SHP77 treated with DMSO at 0.1 percent for 48 hours (cell line): ENCODE measurements at places on chromosomes 11 and 22.

DNA sequence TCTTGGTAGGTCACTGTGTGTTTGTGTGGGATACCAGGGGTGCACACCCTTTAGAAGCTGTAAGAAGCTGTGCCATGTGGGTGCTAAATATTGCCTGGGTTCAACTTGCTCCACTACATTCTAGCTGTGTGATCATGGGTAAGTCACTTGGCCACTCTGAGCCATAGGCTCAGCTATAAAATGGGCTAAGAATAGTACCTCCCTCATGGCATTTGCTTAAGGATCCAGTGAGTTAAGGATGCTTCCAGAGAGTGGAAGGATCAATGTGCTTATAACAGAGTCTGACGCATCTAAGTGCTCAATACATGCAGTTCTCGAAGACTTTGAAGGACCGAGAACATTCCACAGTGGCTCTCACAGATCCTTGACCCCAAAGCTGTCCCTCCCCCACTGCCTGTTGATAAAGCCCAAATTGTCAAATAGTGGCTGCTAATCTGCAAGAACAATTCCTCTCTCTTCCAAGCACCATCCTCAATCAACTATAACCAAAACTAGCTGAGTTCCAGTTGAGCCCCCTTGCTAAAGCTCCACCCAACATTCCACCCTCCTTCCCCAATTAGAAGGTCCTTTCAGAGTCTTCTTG is 13.2 kb upstream of the TMPRSS6 start:
- no peak for DNase-seq

DNA sequence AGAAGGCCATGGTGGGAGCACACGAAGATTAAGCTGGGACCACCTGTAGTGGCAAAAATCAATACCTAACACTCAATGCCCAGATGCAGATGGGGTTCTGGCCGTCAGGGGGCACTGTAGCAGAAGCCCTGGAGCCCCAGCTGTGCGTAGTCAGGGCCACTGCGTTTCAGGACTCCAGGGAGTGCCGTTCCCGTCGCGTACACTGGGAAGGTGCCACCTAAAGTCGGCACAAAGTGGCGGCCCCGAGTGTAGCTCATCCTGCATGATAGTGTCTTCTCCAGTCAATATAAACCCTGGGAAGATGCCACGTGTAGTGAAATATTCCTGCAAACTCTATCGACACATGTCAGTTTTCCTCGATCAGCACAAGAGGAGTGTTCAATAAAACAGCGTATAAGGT is 123.8 kb upstream of the NTM start:
- DNase-seq, result no peak

GRCh38 chr11:113085446-113085845 is 124.2 kb downstream of the NCAM1 start:
- DNase-seq, result no peak

DNA sequence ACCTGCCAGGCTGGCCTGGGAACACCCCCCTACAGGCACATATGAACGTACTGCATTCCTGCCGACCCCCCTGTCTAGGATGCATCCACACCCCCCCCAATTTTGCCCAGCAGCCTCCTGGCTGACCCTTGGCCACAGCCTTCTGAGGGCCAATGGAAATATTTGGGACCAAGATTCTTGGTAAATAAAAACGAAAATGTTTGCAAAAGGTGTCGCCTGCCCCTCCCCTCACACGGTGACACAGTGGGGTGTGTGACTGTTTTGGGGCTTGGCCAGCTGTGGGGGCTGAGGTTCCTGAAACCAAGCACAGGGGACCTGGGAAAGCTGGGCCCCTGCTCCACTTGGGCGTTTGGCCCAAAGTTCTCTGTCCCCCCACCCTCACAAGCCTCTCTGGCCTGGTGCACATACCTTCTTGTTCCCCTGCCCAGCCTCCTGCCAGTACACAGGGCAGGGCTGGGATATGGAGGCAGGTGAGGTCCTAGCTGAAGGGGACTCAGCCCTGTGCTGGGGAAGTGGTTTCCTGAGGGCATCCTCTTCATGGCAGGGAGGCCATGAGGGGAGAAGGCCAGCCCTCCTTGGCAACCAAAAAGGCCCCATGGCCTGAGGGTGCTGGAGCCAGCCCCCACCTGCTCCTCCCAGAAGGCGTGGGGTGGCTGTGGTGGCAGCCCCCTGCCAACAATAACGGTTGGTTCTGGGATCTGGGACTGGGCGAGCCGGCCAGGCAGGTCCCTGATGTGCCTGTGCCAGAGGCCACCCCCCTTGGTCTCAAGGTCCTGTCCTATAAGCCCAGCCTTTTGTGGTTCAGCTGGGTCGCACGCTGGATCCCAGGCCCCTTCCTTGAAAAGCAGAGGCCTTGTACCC is 2.1 kb upstream of the CRACR2B start:
- DNase-seq, result no peak

DNA sequence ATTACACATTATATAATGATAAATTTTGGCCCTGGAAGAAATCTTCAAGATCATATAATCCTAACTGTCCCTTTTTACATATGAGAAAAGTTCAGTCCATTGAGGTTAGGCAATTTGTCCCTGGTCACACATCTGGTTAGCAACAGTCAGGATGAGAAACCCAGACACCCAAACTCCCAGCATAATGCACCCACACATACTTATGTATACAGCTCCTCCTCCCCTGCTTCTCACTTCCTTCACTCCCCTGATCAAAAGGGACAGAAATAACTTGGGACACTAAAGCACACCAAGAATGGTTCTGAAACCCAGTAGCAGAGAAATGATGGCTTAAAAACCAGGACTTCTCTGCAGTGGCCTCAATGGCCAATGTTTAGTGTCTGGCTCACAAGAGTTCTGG is 11.1 kb downstream of the NUMA1 start:
- no peak for DNase-seq

DNA sequence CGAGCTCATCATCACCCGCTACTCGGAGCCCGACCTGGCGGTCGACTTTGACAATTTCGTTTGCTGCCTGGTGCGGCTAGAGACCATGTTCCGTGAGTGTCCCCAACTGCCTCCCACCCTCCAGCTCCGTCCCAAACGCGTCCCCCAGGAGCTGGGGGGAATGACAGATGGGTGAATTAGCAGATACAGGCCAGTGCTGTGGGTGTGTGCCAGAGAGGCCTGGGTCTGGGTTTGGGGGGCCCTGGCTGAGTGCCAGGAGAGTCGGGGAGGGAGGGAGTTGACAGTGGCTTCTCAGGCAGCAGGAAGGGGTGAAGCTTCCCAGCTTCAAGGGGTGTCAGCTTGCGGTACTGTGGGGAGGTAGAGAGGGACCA is 28.6 kb downstream of the CAPN1 start:
- no peak for DNase-seq

- no peak for DNase-seq
Observed at GRCh38 chr11:114052160-114052559, 7.4 kb upstream of the ZBTB16 start.

GRCh38 chr22:43198936-43199335 is 12.0 kb upstream of the TTLL12 start:
- no peak for DNase-seq

DNA sequence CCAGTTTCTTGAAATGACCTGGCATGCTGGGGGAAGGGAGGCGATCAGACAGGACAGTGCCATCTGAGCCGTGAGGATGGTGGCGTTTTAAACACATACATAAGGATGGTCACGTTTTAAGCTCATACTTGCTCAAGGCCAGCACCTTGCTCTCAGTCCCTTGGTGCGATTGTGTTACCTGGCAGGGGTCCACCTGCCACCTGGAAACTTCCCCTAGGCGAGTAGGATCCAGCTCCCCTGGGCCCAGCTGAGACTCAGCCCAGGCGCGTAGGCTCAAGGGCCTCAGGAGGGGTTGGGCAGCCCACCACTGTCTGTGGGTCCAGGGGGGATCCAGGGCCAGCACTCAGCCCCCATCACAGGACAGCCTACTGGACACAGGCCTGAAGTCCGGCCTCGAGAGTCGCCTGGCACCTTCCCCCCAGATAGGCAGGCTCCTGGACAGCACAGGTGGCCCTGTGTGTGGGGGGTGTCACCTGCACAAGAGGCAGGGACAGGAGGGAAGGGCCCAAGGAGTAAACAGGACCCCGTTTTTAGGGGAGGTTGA is 185.8 kb downstream of the BRD1 start:
- DNase-seq, result no peak

GRCh38 chr22:32887324-32887980 is 85.9 kb downstream of the TIMP3 start:
- DNase-seq, result no peak

- no peak for DNase-seq
Observed at GRCh38 chr11:126925321-126926093, 75.1 kb downstream of the KIRREL3 start.

DNA sequence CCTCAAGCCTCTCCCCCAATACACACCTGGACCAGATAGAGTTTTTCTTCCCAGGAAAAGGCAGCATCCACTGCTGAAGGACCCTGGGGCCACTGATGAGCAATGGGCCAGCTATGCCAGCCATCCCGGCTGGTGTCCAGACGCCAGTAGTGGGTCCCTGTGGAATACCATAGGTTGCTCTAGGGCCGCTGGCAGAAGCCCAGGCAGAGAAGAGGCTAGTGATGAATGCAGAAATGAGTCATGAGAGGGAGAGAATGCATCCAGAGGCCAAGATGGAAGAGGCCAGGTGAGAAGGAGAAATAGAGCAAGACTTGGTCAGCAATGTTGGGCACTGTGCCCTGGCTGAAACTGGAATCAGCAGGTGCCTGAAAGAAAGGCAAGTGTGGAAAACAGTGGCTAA is 8.9 kb downstream of the HPX start:
- no peak for DNase-seq

GRCh38 chr11:58992489-58992888 is 53.2 kb downstream of the GLYATL1 start:
- no peak for DNase-seq

GRCh38 chr22:38221908-38222796 is 20.4 kb downstream of the MAFF start:
- no peak for DNase-seq

DNA sequence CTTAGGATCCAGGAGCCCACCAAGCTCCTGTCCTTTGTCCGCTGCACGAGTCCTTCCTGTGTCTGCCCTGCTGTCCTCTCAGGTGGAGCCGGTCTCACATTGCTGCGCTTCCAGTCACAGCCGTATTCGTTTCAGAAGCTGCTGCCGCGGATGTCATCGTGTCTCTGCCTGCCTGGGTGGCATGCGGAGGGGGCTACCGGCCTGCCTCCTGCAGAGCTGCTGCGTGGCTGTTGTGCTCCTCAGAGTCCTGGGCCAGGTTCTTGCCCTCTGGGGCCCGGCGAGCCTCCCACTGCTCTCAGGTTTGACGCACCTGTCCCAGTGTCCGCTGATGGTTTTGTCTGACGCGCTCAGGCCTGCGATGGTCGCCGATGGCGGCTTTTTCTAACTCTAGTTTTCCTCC is 254.2 kb downstream of the TBC1D22A start:
- DNase-seq, result no peak

DNA sequence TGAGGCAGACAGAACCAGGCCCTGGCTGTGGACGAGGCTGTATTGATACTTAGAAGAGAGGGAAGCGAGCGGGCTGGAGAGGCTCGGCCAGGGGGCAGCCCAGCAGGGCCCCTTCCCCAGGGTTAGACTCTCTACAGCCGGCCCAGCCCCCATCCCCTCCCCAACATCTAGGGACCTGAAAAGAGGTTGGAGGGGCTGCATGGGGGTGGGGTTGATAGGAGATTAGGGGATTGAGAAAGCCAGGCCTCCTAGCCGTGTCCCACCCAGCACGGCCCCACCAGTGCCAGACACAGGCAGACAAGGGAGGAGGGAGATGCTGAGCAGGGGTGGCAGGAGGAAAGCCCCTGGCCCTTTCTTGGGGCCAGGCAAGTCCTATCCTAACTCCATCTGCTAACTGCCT is 5.7 kb downstream of the LSP1 start:
- no peak for DNase-seq

- peak; percentile 10 for DNase-seq
Observed at GRCh38 chr22:30694640-30695350, at the start of gene OSBP2. OSBP2 (plus strand) TSS chr22:30694874; CDS start chr22:30694910, 36 bp downstream.

DNA sequence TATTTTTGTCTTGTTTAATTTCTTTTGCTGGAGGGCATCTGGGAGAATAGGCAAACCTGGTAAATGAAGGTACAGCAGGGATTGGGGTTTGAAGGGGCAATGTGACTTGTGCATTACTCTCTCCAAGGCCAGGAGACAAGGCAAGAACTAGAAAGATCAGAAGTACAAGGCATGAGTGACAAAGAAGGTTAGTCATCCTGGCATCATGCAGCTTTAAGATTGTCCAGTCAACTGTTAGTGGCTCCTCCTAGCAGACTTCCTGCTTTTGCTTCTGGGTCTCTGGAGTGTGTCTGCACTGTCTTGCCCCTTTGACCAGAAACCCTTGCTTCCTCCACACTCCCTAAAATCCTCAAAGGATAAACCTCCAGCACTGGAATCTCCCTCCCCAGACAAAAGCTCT is 27.2 kb upstream of the GLYATL1 start:
- DNase-seq, result no peak

DNA sequence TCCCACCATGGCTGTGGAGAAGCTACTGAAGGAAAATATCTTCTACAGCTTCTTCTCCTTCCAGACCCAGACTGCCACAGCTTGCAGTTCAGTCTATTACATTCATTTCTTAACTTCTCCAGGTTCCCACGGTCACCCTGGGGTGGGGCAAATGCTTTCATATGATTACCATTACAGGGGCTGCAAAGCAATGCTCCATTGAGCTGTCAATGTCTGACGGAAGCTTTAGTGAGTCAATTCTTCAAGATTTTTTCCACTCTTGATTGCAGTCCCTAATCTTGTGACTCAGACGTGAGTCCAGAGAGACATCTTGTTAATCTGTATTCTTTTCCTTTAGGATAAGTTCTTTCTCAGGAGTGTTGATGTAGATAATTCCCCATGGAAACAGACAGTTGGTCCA is 233.4 kb upstream of the DDI1 start:
- DNase-seq, result no peak

DNA sequence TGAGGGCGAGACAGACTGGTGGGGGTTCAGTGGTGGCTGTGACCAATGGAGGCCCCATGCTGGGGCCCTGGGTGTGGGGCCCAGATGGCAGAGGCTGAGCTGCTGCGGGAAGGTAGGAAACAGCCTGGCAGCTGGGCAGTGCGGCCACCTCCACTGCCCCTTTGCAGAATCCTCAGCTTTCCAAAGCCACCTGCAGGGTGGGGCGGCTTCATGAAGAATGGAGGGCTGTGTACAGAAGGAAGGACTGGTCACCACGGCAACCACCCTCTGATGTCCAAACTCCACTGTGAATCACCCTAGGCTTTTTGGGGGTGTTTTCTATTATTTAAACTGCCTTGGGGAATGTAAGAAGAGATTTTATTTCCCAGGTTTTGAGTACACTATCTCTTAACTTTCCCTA is 166.3 kb upstream of the NAV2 start:
- no peak for DNase-seq

DNA sequence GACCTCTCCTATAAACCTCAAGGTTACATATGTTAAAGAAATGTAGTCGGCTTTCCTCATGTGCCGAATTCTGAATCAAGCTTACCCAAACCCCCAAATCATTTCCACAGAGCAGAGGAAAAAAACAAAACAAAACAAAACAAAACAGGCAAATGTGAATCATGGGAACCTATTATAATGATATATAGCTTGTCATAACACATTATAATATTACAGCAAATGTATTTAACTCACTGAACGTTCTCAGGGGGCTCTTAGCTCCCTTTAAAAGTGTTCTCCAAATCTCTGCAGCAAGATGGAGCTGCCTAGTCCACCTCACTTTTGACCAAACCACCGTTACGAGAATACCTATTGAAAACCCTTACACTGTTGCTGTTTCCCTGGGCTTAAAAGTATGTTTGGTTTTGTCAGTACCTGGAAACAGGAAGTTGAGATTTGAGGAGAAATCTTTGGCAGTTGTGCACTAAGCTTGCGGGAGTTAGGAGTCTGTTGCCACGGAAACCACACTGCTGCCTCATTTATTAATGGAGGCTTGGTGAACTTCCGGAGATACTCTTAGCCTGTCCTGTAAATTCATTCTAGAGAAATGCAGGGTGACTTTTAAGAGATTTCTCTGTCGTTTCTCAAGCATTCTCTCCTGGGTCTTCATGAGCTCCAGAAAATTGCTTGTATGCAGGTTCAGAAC is 167.0 kb upstream of the RASSF10 start:
- DNase-seq, result no peak
